ENCODE measurements at places on chromosomes 16 and 17.

DNA sequence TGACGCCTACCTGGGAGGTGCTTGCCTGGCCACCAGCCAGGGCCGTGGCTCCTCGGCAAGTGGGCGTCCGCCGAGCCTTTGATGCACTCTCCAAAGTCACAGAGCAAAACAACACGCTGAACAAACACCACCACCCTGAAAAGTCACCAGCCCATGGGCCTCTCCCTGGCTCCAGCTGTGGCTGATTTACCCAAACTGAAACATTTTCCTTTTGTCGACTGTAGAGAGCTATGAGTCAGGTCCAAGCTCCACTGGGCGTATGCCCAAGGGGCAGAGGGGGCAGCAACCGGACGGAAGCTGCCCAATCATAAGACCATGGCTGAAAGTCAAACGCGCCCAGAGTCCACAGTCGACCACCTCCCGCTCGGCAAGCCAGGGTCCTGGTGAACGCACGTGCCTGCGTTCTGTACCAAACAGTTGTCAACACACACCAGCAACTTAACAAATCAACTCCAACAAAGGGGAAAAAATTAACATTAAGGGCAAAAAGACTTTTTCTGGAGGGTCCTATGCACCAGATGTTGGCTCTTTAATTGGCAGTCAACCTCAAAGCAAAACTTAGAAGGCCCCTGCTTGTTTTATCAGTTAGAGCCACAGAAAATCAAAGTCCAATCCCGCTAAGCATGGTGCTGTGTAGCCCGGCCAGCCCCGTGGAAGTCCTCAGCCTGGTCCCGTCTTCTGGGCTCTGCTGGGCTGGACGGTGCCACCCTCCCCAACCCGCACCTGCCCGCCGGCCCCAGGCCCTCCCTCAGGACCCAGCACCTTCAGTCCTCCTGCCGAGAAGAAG is 47.3 kb downstream of the TBC1D16 start:
- peak; percentile 87 for DNase-seq

- DNase-seq: no peak
These were observed 352.5 kb downstream of the KCNJ2 start for GRCh38 chr17:70521821-70522256.

DNA sequence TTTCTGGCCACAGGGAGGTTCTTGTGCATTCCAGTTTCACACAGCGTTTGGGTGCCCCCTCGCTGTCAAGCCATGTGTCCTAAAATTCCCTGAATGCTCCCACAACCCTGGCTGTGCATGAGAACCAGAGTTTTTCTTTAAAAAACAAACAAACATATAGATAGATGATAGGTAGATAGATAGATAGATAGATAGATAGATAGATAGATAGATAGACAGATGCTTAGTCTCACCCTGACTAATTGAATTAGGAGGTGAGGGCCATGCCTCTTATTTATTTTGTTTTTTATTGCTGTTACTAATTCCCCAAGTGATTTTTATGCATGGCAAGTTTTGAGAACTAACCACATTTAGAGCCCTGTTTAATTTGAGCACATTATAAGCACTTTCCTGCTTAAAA is 32.2 kb downstream of the PRSS54 start:
- no peak for DNase-seq

DNA sequence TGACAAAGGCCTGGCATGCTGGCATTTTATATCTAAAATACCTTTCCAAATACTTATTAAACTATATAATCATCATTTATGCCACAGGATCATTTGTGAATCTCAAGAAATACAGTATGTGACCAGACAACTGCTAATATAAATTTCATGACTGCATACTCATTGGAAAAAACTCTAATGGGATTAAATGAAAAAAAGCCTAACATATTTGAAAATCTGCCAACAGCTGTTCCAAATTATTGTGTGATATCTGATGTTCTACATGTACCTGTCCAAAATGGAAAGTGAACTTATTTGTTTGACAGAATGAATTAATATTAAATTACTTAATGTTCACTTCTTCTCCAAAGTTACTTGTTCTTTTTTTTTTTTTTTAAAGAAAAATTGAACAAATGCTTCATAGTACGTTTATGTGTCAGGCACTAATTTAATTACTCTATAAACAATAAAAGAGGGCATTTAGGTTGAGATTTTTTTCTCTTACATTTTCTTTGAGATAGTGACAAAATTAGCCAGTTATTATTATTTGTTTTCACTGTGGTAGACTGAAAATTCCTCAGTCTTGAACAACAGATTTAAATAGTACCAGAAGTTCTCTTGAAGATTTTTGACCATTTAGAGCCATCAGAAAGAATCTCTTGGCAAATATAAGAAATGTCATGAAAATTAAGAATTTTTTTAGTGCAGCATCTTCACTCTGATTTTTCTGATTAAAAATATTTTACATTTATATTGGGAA is 114.0 kb downstream of the FTO start:
- DNase-seq: peak; percentile 75

- no peak for DNase-seq
These were observed 31.2 kb upstream of the CD300E start for GRCh38 chr17:74654742-74655141.

- DNase-seq: no peak
These were observed 28.2 kb downstream of the ADCY9 start for GRCh38 chr16:4087990-4088577.

All from EH (cell line).